Thyroid gland (tissue), 4 donors: ENCODE measurements at places on chromosomes 16 and 17.

DNA sequence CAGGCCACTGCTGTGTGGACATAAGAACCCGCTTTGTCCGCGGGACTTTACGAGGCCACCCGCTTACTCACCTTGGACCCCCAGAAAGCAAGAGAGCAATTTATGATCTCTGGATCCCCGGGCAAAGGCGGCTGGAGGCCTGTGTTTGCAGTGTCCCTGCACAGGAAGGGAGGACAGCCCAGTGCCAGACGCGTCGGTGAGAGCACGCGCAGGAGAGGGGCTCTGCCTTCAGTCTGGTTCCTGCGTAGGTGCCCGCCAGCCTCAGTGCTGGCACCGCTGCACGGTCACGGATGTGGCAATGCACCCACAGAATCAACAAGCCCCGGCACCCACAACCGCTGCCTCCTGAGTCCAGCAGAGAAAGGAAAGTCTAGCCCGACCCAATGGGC lies 248.4 kb downstream of the C16orf95 start:
- DNase-seq: no peak
- H3K36me3 ChIP-seq: no peaks in the 10 kb centered on the region
- H3K27me3 ChIP-seq: no peaks in the 10 kb centered on the region
- no peak overlapping the region for H3K27ac ChIP-seq

DNA sequence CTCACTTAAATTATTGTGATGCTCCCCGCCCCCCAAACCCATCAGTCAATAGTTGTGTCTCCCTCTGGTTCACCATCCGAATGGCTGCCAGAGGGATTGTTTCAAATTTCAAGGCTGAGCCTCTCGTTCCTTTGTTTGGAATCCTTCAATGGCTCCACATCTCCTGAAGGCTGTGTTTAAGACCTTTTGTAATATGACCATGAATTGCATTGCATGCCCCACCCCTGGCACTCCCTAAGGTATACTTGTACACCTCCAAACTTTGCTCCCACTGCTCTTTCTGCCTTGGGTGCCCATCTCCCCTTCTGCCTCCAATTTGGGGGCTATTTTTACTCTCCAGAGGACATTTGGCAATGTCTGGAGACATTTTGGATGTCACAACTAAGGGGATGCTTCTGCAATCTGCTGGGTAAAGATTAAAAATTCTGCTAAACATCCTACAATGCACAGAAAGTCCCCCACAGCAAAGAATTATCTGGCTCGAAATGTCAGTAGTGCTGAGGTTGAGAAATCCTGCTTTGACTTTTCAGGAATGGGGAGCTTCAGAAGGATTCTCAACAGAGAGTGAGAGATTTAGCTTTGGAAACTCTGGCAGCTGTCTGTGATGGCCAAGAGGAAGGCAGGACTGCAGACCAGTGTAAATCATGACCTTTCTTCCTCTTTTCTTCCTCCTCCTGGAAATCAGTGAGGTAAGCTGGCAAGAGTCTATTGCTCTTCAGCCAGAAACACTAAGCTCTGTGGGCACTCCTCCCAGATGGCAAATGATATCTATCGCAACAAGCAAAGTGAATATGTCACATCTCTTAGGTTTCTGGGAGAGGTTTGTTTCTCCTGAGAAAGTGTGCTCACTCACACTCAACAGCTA lies 8.7 kb upstream of the IL4R start:
- no peaks in the 10 kb centered on the region for H3K4me1 ChIP-seq
- no peaks in the 10 kb centered on the region for H3K36me3 ChIP-seq
- H3K4me3 ChIP-seq: no peak overlapping the region
- H3K27me3 ChIP-seq: no peaks in the 10 kb centered on the region
- H3K27ac ChIP-seq: no peak overlapping the region
- no peak for DNase-seq

DNA sequence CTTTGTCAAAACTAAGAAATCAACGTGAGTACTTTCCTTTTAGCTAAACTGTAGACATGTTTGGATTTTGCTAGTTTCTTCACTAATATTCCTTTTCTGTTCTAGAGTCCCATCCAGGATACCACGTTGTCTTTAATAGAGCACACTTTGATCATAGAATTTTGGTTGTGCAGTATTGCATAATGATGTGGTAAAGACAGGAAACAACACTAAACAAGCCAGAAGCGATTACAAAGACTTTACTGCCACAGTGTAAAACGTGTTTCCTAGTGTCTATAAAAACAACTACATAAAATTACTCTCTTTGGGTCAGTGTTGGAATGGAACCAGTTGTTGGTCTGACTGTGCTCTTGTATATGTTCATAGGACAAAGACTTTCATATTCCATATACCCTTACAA lies 19.3 kb downstream of the SHISA9 start:
- H3K4me3 ChIP-seq: no peak overlapping the region
- H3K36me3 ChIP-seq: no peaks in the 10 kb centered on the region
- H3K27me3 ChIP-seq: no peaks in the 10 kb centered on the region
- H3K27ac ChIP-seq: no peak overlapping the region
- H3K4me1 ChIP-seq: no peaks in the 10 kb centered on the region

DNA sequence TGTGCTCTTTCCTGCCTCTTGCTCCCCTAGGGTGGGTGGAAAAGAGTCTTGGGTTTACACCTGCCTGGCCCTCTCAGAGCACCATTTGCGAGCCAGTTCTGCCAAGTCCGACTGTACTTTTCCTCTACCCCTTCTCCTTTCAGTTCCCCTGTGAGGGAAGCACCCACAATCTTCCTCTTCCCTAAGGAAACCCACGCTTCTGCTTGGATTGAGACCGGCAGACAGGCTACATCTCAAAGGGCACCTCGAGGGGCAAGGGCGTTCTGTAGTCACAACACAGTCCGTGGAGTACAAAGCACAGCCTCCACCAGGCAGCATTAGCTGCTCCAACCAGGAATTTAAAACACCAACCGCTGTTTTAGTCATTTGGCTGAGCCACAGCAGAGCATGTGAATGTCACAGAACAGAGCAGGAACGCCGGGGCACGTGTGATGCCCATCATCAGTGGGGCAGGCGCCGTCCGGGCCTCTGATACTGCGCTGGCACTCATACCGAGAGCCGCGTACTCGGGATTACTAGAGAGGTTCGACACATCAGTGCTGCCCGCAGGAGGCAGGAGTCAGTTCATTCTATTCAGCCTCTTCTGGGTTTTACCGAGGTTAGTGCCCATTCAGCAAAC lies 13.7 kb upstream of the MNT start:
- peaks cover 3% of the 10 kb centered on the region for H3K36me3 ChIP-seq
- H3K4me1 ChIP-seq: no peaks in the 10 kb centered on the region
- H3K4me3 ChIP-seq: no peak overlapping the region
- H3K27me3 ChIP-seq: no peaks in the 10 kb centered on the region
- H3K27ac ChIP-seq: no peak overlapping the region

- no peaks in the 10 kb centered on the region for H3K27me3 ChIP-seq
- H3K27ac ChIP-seq: no peak overlapping the region
- no peak overlapping the region for H3K4me3 ChIP-seq
- no peak for DNase-seq
Observed at GRCh38 chr17:63249256-63250004, 196.7 kb downstream of the CYB561 start.

GRCh38 chr16:54957403-54958166 lies 26.9 kb downstream of the IRX5 start:
- no peaks in the 10 kb centered on the region for H3K4me1 ChIP-seq
- no peak for DNase-seq
- no peaks in the 10 kb centered on the region for H3K27me3 ChIP-seq
- H3K36me3 ChIP-seq: no peaks in the 10 kb centered on the region
- no peak overlapping the region for H3K27ac ChIP-seq

- H3K36me3 ChIP-seq: no peaks in the 10 kb centered on the region
- H3K4me3 ChIP-seq: no peak overlapping the region
- no peak for DNase-seq
- no peak overlapping the region for H3K27ac ChIP-seq
- no peaks in the 10 kb centered on the region for H3K27me3 ChIP-seq
Observed at GRCh38 chr17:21380659-21381058, 4.5 kb downstream of the KCNJ12 start.

DNA sequence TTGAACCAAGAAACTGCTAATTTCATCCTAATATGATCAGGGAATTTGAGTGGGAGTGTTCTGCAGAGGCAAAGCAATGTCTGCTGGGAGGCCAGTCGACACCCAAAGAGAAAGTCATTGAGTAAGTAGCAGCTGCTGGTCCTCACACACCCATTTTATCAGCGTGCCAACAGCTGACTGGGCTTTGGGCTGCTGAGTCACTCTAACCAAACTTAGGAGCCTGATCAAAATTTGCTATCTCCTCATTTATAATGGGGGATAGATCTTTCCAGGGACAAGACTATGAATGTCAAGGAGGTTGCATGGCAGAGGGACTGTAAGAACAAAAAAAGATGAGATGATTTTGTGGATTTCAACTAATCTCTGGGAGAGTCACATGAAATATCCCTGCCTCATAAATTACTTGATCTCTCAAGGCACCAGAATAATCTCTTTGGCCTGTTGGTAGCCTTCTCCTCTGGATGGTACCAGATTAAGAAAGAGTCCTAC lies 32.9 kb downstream of the CPSF4L start:
- peak; percentile 68 for DNase-seq
- H3K4me1 ChIP-seq: peaks cover 25% of the 10 kb centered on the region
- H3K36me3 ChIP-seq: no peaks in the 10 kb centered on the region
- no peaks in the 10 kb centered on the region for H3K27me3 ChIP-seq
- H3K27ac ChIP-seq: peak overlapping the region; percentile 17
- no peak overlapping the region for H3K4me3 ChIP-seq

- no peaks in the 10 kb centered on the region for H3K4me1 ChIP-seq
- DNase-seq: peak; percentile 2
- no peaks in the 10 kb centered on the region for H3K36me3 ChIP-seq
- no peaks in the 10 kb centered on the region for H3K27me3 ChIP-seq
- H3K27ac ChIP-seq: no peak overlapping the region
Observed at GRCh38 chr17:40727447-40728231, 24.1 kb upstream of the KRT24 start.

DNA sequence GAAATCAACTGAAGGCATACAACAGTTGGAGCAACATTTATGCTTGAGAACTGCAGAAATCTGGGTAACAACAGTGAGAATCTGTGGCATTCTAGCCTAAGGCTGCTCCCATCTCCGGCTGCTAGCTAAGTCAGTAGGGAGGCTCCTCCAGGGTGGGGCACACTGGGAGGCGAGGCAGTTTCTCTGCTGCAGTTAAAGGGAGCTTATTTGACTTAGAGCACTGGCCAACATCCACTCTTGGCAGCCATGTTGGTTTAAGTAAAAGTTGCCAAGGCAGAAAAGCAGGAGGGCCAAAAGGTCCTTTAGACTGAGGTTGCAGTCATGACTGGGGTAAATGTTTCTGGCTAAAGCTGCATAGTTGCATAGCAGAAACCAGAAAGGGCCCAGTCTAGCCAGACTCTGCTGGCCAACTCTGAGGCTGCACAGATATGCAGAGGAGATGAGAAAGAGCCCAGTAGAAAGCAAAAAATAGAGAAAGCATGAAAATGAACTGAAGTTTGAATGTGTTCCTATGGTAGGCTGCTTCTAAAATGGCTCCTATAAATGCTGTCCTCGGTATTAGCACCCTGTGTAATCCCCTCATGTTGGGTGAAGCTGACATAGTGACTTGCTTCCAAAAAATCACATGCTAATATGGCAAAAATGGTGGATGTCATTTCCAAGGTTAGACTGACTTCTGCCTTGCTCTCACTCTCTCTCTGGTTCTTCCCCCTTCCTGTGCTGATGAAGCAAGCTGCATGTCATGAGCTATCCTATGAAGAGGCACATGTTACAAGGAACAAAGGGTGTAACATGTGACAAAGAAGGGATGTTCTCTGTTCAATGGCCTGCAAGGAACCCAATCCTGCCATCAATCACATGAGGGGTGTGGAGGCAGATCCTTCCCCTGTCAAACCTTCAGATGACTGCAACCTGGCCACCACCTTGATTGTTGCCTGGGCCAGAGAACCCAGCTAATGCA lies 3.7 kb upstream of the C16orf78 start:
- no peak overlapping the region for H3K27ac ChIP-seq
- no peak for DNase-seq
- H3K4me1 ChIP-seq: no peaks in the 10 kb centered on the region
- no peaks in the 10 kb centered on the region for H3K27me3 ChIP-seq
- H3K36me3 ChIP-seq: no peaks in the 10 kb centered on the region

GRCh38 chr16:67967958-67968399 lies 458 bp downstream of the SLC12A4 start:
- H3K36me3 ChIP-seq: no peaks in the 10 kb centered on the region
- H3K4me3 ChIP-seq: peak overlapping the region; percentile 77
- DNase-seq: peak; percentile 42

DNA sequence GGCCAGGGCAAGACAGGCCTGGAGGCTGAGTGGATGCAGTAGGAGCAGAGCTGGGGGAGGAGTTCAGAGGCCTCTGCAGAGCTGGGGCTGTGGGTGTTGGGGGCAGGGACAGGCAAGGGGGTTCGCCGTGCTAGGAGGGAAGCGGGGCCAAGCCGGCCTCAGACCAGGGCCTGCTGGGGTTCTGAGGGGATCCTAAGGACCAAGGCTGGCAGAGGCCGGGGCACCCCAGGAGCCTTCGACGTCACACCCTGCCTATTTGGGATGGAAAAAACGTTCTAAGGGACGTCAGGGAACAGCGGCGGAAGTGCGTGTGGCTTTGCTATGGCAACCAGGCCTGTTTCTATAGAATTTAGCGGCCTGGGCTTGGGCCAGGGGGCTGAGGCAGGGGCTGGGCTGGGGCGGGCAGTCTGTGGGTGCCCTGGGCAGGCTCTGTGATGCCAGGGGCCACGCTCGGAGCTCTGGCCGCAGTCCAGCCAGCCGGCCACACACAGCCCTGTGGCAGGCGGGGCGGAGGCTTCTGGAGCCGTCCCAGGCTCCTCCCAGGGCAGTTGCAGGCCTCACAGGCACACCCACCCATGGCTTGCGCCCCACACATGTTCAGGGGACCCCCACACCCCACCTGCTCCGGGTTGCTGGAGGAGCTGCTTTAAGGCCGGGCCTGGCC lies 3.7 kb downstream of the TRAF7 start:
- no peak for DNase-seq
- H3K36me3 ChIP-seq: no peaks in the 10 kb centered on the region
- no peaks in the 10 kb centered on the region for H3K27me3 ChIP-seq
- no peak overlapping the region for H3K4me3 ChIP-seq
- peak overlapping the region; percentile 46 for H3K27ac ChIP-seq

GRCh38 chr16:83070416-83071209 lies 443.8 kb downstream of the CDH13 start:
- no peak overlapping the region for H3K4me3 ChIP-seq
- no peaks in the 10 kb centered on the region for H3K4me1 ChIP-seq
- no peak for DNase-seq

GRCh38 chr17:48576479-48577309 lies 1.5 kb downstream of the HOXB4 start:
- H3K27ac ChIP-seq: peak overlapping the region; percentile 61
- peak; percentile 40 for DNase-seq
- H3K36me3 ChIP-seq: no peaks in the 10 kb centered on the region
- peaks cover 12% of the 10 kb centered on the region for H3K4me1 ChIP-seq

GRCh38 chr17:43952351-43952723 lies 1.4 kb downstream of the PYY start:
- no peak overlapping the region for H3K27ac ChIP-seq
- H3K27me3 ChIP-seq: no peaks in the 10 kb centered on the region
- H3K36me3 ChIP-seq: no peaks in the 10 kb centered on the region
- H3K4me3 ChIP-seq: peak overlapping the region; percentile 14

GRCh38 chr17:50181144-50181543 lies 15.3 kb downstream of the SGCA start:
- peaks cover 23% of the 10 kb centered on the region for H3K4me1 ChIP-seq
- no peak overlapping the region for H3K27ac ChIP-seq
- no peaks in the 10 kb centered on the region for H3K27me3 ChIP-seq
- H3K36me3 ChIP-seq: no peaks in the 10 kb centered on the region
- H3K4me3 ChIP-seq: no peak overlapping the region
